Osteocyte (in vitro differentiated cells): ENCODE measurements at places on chromosomes 1 and 21. TPM values are rescaled to one million over a fixed set of nuclear protein-coding genes. Genes with fewer than 3 reads are reported as not detected.

GRCh38 chr21:35005560-35006224 lies 43.4 kb downstream of the RUNX1 start:
- no peak for DNase-seq

Gene CBR1
- 17.2 and 18.0 TPM in 2 replicates for total RNA-seq

Gene KLF17
- total RNA-seq = not detected in 2 replicates

Gene CHAF1B
- total RNA-seq = 4.9 and 5.5 TPM in 2 replicates

DNA sequence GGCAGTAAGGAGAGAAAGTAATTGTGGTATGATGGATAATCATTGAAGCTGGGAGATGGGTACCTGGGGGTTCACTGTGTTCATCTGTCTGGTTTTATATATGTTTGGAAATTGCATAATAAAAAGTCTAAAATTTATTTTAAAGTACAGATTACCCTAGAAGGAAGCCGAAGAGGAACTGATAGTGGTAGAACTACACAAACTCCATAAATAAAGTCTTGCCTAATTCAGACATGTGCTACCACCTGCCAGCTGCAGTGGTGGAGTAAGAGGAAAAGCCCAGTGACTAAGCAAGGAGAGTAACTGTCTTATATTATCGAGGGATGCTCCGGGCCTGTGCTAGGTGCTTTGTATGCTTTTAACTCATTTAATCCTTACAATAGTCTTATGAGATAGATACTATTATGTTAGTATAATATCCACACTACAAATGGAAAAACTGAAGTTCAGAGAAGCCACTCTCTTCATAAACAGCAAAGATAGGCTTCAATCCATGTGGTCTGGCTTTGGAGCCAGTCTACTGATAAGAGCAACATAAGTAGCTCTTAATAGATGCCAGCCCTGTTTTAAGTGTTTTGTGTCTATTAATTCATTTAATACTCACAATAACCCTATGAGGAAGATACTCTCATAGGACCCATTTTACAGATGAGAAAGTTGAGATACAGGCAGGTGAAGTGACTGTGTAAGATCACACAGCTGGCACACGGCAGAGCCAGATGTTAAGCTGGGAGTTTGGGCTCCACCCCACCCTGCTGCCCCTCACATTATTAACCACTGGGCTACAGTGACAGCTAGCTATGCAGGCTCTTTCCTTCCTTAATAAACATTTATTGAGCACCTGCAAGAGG lies 56.8 kb upstream of the HNRNPU start:
- no peak for DNase-seq

Gene OR2T29
- not detected in 2 replicates for total RNA-seq

- no peak for DNase-seq
Observed at GRCh38 chr1:206578978-206579374, 33.3 kb downstream of the EIF2D start.

GRCh38 chr1:164905869-164906268 lies 346.9 kb downstream of the PBX1 start:
- no peak for DNase-seq

Gene TAS1R1
- total RNA-seq = not detected in 2 replicates
